Stimulated activated CD4-positive, alpha-beta T cell treated with anti-CD3 and anti-CD28 coated beads, Interleukin-1b, Interleukin-23, amount 100 ng/mL, for 1 hour (primary cell): ENCODE measurements at places on chromosomes 12 and 14.

GRCh38 chr14:58199726-58200479, at the start of gene ACTR10:
ACTR10 (plus strand) TSS chr14:58200149; CDS start chr14:58200218, 69 bp downstream.
- peak; percentile 78 for DNase-seq

GRCh38 chr12:53047221-53048032, 2.4 kb upstream of the TNS2 start:
- peak; percentile 56 for DNase-seq

- DNase-seq, result no peak
Measured at GRCh38 chr14:42541535-42542001, 934.9 kb downstream of the LRFN5 start.

GRCh38 chr14:77306851-77307496, 13.7 kb downstream of the POMT2 start:
- no peak for DNase-seq

DNA sequence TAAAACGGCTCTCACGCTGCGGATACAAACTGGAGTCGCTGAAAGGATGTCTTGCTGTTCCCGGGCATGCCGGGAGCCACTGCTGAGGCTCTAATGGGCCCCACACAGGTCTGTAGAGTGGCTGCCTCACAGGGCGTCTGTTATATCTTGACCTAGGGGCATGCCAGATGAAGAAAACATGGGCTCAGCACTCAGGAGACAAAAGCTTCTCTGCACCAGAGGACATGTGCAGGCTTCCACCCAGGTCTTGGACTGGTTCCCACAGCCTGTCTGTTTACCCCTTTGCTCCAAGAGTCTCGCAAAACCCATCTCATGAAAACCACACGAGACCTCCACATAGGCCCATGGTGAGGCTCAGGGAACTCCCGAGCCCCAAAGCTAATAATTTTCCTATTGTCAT, 134.2 kb downstream of the RPS29 start:
- no peak for DNase-seq

DNA sequence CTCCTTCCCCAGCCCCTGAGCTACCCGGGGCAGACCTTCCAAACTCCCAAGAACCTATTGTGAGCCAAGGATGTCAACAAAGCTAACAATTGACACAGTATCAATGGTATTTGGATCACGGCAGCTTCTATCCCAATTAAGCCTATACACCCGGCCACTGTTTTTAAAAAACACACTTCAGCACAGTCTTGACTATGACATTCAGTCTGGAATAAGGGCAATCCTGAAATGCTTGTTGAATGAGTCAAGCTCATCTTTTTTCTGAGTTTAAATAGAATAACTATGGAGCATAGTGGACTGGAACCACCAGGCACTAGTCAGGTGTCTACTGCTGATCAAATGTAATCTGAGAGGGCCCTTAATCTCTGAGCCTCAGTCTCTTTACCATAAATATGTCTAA, 5.7 kb downstream of the DENND5B start:
- no peak for DNase-seq

DNA sequence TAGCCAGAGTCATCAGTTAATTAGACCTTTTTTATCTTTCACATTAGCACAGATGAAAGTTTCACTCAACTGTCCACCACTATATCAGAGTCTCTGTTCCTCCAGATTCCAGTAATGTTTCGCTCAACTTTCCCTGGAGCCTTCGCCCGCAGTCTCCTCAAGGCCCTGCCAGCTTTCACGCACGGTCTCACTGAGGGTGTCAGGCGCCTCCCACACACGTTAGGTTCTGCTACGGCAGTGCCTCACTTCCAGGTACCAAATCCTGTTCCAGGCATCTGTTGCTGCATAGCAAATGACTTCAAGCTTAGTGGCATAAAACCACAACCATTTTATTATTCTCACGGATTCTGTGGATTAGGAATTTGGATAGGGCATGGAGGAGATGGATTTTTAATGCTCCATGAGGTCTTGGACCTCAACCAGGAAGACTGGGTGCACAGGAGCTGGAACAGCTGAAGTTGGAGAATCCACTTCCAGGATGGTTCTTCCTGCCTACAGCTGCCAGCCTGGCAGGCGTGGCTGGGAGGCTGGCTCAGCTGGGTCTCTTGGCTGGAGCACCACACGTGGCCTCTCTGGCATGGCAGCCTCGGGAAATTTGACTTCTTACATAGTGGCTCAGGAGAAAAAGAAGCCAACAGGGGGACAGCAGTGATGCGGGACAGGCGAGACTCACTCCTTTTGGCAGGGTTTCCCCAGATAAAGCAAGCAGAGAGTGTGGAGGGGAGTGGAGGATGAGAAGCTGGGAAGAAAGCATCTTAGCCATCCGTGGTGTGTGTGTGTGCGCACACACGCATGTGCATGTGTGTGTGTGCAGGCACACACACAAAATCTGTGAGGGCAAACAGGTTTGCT, 21.3 kb upstream of the BCDIN3D start:
- DNase-seq, result no peak

DNA sequence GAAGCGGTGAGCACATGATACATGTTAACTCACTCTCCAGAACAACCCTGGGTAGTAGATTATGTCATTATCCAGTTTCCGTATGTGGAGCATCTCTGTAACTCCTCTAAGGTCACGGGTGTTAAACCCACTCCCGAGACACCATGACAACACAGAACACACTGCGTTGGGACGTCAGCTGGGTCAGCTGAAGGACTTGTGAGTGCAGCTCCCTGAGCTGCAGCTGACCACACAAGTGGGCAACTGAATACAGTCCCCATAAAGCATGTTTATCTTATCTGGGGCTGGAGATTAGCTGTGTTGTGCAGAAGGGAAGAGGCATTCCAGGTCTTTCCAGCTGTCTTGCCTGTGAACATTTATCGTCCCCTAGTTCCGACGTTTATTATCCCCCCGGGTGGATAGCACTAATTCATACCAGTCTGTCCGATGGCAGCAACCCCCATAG, 211.5 kb downstream of the CHST11 start:
- no peak for DNase-seq

DNA sequence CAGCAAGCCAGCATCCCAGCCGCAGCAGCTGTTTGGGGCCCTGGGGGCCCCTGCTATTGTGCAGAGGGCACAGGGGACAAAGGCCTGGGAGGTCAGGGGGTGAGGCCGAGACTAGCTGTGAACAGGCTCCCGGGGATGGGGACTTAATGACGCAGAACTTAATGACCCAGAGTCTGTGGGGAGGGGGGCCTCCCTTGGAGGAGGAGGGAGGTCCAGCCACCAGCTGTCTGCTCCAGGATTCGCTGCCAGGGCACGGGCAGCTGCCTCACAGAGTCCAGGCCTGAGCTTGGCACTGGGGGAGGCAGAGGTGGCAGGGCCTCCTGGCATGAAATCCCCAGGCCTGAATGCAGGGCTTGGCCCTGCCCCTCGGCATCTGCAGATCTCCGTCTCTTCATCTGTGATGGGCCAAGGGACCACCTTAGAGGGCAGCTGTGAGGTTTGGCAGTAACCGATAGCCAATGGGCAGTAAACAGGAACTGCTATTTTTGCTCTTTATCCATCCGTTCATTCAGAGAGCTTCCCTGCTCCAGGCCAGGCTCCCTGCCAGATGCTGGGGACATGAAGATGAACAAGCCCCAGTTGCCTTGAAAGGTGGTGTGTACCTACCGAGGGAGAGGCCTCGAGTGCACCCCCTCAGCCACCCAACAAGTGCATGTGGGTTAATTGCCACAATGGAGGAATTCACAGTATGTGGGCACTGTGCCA, 6.7 kb downstream of the FAM222A start:
- no peak for DNase-seq

- DNase-seq, result no peak
Measured at GRCh38 chr14:68027276-68027675, 207.7 kb downstream of the RAD51B start.

- no peak for DNase-seq
Measured at GRCh38 chr12:68422159-68422558, 90.0 kb upstream of the MDM1 start.

GRCh38 chr14:89973234-89973823, 17.6 kb downstream of the TDP1 start:
- no peak for DNase-seq

DNA sequence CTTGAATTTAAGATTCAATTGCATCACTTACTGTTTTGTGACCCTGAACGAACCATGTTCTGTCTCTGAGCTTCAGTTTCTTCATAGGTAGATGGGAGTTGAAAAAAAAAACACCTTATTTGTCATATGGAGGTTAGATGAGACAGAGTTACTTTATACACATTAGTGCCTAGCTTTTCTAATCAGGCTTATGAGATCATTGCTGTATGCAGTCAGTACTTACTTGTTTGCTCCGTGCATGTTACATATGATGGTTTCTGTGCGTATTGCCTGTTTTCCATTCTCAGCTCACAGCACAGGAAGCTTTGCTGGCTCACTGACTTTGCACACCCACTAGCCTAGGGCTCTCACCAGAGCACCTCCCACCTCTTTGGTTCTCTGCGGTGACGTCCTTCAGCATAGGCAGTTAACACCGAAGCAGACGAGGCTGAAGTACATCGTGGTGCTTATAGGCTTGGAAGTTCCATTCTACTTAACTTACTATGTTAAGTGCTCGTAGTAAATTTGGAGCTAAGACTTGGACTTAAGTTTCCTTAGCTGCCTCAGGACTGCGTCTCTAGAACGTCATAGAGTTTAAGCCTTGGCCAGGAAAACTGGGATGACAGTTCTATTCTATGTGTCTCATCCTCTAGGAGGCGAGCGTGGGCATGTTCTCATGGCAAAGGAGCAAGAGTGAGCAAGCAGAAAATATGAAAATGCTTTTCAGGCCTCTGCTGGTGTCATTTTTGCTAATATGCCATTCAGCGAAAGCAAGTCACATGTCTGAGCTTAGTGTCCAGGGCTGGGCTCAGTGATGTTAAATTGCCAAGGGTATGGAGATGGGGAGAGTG, 57.3 kb downstream of the NRXN3 start:
- no peak for DNase-seq

DNA sequence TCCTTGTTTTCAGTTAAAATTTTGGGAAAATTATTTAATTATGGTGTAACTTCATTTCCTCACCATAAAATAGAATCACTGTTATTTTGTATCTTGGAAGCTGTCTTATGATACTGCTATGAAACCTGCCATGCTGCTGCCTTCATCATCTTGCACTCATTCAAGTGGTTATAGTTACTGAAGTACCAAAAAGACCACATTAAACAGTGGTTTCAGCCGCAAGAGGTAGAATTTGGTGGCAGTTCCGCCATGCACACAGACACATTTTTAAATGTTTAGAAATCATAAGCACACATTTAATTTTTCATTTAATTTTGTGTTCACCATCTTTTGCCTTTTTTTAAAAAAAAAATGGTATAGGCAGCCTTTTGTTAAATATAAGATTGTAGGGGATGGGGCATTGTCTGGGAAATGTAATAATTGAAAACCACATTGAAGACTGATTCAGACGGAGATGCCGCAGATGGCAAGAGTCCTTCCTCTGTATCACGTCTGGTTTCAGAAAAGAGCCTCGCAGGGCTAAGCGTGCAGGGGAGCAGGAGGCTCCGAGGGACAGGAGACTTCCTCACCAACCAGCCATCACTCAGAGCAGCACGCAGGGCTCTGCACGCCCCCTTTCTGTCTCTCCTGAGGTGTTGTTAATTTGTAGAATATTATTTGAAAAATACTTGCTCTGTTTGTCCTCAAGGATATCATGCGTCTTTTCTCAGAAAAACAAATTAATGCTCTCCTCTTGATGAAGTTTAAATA, 115.2 kb upstream of the PELI2 start:
- no peak for DNase-seq

GRCh38 chr12:75812271-75813018, 219.1 kb downstream of the PHLDA1 start:
- DNase-seq, result no peak

GRCh38 chr14:99127651-99128167, 144.3 kb downstream of the BCL11B start:
- no peak for DNase-seq

DNA sequence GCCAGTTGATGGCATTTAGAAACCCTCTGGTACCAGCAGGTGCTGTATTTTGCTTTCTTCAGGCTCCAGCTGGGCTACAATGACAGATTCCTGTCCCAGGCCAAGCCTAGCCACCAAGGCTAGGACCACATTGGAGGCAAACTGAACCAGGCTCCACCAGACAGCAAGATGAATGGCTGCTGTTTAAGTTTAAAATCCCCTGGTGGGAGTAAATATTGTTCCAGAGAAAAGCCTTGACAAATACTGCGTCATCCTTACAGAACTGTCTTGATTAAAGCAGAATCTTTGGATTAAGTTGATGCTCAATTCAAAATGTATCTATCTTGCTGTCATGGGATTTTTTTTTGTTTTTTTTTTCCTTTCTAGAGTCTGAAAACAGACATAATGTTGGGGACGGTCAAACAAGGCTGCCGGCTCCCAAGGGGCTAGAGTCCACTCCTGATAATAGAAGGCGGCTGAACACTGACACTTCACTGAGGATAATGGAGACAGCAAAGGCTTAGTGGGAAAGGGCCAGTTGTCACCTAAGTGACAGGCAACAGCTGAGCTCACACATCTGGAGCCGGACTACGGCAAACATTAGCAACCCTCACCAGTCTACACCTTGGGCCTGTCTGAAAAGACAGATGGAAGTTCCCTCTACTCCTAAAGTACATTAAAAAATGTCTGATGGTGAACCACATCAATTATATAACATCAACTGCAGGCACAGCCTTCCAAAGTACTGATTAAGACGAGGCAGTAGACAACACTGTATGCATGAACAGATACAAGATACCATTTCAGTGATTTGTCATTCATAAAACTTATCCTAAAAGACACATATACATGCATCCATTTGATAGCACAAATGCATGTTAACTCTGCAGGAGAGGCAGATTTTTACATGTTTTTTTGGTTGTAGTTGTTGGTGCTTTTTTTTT, 1.7 kb downstream of the PRICKLE1 start:
- no peak for DNase-seq

DNA sequence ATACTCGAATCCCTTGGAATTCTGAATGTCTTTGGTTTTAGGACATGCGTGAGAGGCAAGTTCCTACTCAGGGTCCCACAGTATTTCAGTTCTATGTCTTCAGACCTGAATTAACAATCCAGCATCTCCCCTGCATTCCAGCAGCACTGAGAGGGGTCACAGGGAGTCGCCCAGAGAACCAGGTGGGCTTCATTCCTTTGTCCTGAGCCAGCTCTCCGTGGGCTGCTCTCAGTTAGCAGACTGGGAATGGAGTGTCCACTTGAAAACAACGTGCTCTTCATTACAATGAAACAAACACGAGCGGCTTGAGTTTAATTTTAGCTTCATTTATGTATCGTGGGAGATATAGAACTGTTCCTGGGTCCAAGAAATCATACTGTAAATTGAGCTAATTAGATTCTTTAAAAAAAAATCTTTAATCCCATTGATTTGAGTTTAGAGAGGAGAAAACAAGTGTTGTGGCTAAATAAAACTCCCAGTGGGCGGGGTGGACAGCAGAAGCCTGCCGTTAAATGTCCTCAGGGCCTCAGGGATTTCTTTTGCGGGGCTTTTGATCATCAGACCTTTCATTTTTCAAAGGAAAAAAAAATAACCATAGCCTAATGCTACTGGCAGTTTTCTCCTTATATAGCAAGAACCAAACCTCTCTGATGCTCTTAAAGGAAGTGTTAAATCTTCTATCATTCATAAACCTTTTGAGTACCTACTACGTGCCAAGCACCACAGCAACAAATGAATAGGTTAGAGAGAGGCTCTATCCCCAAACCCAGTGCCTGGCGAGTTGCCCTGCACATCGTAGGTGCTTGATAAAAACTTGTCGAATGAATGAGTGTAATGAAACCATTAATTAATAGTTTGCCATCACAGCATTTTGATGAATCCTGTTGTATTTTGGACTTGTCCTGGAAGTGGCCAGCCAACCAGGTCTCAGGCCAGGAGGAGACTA, 140.4 kb downstream of the CHST11 start:
- no peak for DNase-seq

- DNase-seq, result no peak
Measured at GRCh38 chr14:56150645-56151345, 32.6 kb downstream of the PELI2 start.

GRCh38 chr12:117080661-117081144, 18.5 kb downstream of the TESC start:
- DNase-seq, result no peak

- DNase-seq, result peak; percentile 41
Measured at GRCh38 chr12:96241846-96242256, 47.7 kb downstream of the ELK3 start.
